ENCODE measurements at places on chromosomes 13 and 19.

- DNase-seq: no peak
These were observed 1386.8 kb downstream of the PCDH9 start for GRCh38 chr13:65843314-65843731.

DNA sequence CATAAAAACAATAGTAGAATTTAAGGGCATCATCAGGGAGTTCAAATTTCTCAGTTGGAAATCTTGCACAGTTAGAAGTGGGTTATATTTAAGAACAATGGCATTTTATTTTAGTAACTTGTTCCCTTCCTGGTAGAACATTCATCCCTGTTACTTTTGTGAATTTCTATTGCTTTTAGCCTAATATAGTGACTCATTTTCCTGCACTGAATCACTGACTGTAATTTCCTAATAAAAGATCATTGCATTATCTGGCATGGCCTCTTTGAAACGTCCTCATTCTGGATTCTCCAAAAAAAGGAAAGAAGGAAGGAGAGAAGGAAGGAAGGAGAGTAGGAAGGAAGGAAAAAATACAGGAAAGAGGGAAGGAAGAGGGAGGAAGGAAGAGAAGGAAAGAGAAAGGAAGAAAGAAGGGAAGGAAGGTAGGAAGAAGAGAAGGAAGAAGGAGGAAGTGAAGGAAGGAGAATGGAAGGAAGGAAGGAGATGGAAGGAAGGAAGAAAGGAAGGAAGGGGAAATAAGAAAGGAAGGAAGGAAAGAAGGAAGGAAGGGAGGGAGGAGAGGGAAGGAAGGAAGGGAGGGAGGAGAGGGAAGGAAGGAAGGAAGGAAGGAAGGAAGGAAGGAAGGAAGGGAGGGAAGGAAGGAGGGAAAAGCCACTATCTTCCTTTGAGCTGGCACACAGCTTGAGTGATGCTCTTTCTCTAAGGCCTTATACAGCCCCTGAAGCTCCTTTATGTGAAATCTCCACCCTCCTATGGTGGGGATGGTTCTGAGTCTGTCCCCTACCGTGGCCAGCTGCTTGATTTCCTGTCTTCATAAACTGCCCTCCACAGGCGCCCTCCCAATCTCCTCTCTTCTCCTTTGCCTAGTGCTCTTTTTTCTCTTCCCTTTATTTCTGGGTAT lies 29.8 kb upstream of the TM9SF2 start:
- DNase-seq: no peak

DNA sequence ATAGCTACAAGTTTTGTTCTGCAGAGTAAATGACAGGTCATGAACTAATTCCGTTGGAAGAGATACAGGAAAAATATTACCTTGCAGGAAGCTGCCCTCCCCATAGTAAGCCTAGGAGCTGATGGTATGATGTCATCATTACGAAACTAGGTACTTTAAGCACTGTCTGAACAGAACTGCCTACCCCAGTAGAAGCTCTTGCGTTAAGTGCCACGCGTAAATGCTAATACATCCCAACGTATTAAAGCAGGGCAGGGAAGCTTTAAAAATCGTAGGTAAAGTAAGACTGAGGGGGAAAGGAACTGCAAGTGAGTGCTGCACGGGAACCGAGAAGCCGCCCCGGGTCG lies 572 bp downstream of the UGGT2 start:
- DNase-seq: peak; percentile 41

GRCh38 chr19:55145232-55145631 lies 3.8 kb downstream of the TNNT1 start:
- DNase-seq: no peak

- DNase-seq: no peak
These were observed 7.8 kb downstream of the CPB2 start for GRCh38 chr13:46097015-46097414.

GRCh38 chr19:28118235-28118634 lies 1094.7 kb downstream of the UQCRFS1 start:
- DNase-seq: peak; percentile 5

DNA sequence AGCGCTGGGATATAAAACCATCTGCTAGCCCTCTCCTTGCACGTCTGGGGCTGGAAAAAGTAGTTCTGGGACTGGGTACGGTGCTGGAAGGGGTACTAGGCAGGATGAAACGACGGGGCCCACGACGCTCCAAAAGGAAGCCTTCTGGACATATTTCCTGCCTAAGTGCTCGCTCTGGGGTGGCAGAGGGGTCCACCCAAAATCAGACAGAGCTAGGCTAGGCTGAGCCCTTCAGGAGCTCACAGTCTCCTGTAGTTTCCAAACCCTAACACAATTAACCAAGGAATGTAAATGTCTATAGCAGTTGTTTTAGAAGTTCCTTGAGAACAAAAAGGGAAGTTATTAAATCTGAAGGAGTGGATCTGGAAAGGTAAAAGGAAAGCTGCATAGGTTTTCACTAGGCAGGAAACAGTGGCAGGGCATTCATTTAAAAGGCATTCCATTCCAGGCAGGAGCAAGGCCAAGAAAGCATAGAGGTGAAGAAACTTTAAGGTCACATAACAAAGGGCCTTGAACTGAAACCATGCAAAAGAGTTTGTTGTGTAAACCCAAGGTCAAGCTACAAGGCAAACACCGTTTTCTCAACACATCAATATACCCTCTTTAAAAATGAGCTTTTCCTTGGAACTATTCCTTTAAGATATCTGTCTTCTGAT lies 634 bp upstream of the DIAPH3 start:
- DNase-seq: no peak

- no peak for DNase-seq
These were observed 116.5 kb downstream of the SPRY2 start for GRCh38 chr13:80224468-80224867.

DNA sequence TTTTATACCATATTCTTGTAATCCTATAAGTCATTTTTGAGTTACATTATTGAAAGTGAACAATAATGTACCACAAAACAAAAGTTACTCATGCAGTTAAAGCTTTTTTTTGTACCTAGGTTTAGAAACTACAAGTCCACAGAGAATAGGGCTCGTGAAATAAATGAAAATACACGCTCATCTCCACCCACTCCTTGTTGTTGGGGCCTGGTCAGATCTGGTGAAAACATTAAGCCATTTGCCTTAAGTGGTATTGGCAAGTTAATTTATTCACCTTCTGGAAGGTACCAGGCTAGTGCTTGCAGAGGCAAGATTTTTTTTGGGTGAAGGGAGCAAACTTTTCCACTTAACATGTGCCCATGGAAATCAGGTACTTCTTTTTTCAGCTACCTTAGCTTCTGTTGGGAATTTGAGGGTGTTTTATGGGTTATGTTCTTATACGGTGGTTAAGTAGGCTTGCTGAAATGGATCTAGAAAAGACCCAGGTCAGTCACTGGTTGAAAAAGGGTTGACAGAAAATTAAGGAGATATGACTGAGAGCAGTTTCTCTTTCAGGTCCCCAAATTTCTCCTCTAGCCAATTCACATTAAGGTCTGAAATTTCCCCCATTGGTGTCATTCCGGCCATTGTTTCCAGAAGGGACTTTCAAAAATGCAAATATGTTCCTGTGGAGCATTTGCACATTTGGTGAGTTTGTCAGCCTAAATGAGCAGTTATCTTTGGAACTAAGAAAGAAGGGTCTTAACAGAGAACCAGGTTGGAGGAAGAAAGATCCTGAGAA lies 143.3 kb downstream of the KCNRG start:
- no peak for DNase-seq

GRCh38 chr13:45411221-45411620 lies 7.0 kb downstream of the SLC25A30 start:
- no peak for DNase-seq

DNA sequence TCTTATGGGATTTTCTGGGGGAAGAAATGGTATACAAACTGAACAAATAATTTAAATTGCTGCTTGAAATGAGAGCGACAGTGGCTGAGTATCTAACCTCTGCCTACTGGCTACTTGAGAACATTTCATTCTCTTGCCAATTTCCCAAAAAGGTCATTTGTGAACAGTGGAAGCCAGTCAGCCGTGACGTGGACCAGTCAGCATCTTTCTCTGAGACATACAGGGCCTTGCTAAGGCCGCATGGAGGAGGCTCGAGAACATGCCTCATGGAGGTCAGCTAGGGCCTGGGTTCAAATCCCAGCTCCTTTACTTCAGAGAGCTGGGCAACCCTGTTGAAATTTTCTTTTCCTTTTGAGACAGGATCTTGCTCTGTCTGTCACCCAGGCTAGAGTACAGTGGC lies 20.3 kb downstream of the ZC3H4 start:
- no peak for DNase-seq

GRCh38 chr13:110520431-110521295 lies 40.9 kb downstream of the RAB20 start:
- DNase-seq: no peak

DNA sequence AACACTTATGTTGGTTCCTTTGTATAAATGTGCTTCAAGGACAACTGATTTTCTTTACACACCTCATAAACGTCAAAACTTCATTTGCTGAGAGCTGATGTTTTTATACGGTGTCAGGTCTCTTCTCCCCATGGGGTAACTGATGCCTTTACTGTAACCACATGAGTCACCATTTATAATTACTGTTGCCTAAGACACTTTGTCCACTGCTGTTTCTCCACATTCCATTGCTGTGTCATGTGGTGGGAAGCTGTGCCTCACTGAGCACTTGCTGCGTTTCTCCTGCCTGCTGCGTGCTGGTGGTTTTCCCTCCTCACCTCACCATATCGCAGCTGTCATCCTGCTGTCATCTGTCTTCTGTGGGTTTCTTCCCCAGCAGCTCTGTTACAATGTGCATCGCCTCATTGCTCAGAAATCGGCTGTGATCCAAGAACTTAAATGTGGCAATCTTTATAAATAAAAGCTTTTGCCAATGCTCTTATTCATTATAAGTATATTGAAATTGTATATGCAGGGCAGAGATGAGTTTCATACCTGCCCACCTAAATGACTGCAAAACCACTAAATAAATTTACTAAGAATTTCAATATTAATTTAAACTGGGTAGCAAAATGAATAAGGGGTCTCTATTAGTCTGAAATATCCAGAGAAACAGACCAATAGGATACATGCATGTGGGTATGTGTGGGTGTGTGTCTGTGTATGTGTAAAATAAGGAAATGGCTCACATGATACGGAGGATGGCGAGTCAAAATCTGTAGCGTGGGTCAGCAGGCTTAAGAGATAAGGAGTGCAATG lies 547.0 kb upstream of the SLITRK5 start:
- DNase-seq: no peak

All from SK-N-DZ (cell line).